ENCODE measurements at places on chromosomes 2 and 18.

GRCh38 chr2:37388074-37388473 is 43.6 kb downstream of the QPCT start:
- DNase-seq: no peak

DNA sequence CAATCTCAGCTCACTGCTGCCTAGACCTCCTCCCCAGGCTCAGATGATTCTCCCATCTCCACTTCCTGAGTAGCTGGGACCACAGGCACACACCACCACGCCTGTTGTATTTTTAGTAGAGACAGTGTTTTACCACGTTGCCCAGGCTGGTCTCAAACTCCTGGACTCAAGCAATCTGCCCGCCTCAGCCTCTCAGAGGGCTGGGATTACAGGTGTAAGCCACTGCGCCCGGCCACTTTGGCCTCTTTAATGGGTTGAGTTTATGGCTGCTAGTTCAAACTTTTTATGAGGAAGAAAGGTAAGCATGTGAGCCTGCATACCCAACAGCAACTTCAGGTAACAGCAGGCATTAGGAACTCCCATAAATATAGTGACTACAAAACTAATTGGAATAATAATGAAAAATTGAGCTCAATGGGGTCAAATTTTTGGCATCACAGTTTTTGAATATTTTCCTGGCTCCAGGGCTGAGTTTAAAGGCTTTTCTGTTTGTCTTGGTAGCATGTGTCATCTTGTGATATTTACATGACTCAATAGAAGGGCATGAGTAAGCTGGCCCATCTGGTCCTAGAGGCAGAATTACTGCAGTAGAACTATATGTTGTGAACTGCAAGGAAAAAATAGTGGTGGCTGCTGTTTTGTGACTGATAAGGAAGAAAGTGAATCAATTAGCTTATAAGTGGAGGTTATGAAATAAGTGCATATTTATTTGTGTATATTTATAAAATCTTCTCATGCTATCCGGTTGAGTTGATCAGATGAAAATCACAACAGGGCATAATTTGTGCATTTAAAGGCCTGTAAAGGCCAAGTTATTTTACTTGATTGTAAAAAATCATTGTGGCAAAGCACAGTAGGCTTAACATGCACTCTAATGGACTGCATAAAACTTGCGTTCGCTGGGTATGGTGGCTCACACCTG is 24.8 kb downstream of the GALM start:
- DNase-seq: no peak

- DNase-seq: no peak
Measured at GRCh38 chr2:73582364-73582763, 59.9 kb downstream of the NAT8 start.

- DNase-seq: no peak
Measured at GRCh38 chr2:220574038-220574437, 946.6 kb downstream of the SLC4A3 start.

DNA sequence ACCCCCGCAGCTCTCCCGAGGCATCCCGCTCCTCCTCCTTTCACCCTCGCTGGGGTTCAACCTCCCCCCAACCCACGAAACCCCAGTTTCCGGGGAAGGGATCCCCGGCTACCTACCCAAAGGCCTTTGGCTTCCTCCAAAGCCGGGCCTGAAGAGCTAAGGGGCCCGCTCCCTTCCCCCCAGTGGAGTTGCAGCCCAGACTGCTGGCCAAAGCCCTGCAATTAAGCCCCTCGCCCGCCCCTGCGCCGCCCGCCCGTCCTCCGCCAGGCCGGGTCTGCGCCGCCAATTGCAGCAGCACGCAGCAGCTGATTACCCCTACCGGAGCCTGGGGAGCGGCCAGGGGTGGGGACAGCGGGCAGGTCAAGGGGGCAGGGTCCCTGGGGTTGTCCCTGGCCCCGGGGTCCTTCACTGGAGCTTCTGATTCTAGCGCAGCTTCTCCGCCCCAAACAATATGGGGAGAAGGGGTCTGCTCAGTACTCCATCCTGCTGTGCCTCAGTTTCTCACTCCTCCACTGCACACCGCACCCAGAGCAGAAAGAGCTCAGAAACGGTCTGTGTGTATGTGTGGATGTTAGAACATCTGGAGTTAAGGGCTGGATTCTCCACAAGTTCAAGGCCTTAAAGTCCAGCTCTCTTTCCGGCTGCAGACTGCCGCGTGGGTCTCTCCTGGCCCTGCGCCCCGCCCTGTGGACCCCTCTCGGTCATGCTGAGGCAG is 16.9 kb downstream of the WNT10A start:
- no peak for DNase-seq

GRCh38 chr18:61398961-61399705 is 65.9 kb downstream of the CDH20 start:
- DNase-seq: no peak

- peak; percentile 49 for DNase-seq
Measured at GRCh38 chr2:27051902-27052645, 606 bp downstream of the AGBL5 start.

- no peak for DNase-seq
Measured at GRCh38 chr2:64222351-64222750, 78.1 kb upstream of the PELI1 start.

DNA sequence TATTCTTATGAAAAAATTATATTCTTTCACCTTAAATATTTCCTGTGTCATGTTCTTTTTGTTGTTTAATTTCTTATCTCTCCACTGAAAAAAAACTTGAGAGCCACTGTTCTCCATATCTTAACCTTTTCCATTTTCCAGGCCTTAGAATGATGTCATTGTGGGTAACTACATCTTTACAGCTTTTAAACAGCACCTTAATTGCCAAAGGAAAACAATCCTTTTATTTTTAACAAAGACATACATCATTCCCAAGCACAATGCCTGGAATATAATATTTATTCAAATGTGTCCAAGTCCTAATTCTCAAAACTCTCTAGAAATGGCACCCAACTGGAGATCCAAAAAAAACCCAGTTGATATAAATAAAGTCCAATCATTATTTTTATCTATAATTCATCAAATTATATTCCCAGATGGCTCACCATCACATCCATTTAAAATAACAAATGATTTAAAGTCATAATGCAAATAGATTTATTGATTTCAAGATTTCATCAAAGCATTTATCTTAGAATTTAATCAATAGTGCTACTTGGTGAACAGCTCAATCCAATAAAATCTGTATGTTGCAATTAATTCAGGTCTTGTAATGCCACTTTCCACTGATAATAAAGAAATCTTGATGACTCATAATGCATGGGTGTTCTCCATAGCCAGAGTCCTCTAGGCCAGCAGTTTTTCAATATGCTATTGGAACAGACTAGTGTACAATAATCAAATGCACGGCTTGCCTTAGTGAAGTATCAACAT is 107.1 kb upstream of the MAPRE2 start:
- no peak for DNase-seq

DNA sequence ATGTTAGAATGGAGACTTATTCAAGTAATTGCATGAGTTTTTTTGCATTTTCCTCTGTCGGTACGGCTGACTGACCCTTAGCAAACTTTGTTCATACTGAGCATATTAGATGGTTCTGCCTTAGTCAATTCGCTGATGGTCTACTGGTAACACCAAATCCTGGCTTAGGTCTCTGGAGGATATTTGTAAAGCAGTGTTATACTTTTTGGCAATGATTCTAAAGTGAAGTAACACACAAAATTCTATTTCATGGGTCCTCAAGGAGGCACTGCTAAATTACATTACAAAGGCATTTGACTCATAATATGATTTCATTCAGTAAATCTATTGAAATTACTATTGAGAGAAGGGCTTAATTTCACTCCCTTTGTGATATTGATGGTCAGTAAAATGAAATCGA is 246.8 kb upstream of the RASGRP3 start:
- no peak for DNase-seq

DNA sequence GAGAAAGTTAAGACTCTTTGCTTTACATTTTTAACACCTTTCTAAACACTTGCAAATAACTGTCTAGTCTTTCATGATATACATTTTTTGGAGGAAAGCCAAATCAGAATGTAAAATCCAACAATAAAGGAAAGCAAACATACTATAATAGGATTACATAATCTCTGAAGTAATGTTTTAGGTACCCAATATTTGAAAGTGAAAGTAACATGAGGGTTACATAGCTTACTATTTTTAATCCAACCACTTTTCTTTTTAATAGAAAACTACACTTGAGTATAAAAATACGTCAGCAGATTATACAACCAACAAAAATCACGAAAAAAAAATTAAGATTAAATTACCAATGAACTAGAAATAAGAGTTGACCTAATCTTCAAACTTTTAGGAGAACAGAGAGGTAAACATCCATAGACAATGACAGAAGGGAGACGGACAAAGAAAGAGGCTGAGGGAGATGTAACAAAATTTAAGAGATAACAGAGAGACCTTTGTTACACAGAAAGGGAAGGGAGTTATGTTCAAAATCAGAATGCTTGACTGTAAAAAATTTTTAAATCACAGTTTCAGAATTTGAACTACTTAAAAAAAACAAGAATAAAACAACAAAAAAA is 150.0 kb downstream of the IKZF2 start:
- no peak for DNase-seq

GRCh38 chr2:40325116-40325515 is 126.8 kb downstream of the SLC8A1 start:
- DNase-seq: no peak

DNA sequence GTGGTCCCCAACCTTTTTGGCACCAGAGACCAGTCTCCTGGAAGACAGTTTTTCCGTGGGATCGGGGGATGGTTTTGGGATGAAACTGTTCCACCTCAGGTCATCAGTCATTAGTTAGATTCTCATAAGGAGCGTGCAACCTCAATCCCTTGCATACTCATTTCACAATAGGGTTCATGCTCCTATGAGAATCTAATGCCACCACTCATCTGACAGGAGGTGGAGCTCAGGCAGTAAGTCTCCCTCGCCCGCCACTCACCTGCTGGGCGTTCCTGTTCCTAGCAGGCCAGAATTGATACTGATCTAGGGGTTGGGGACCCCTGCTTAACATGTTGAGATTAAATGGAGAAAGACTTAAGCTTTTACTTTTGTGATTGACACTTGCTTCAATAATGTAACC is 9.9 kb downstream of the NABP1 start:
- no peak for DNase-seq

DNA sequence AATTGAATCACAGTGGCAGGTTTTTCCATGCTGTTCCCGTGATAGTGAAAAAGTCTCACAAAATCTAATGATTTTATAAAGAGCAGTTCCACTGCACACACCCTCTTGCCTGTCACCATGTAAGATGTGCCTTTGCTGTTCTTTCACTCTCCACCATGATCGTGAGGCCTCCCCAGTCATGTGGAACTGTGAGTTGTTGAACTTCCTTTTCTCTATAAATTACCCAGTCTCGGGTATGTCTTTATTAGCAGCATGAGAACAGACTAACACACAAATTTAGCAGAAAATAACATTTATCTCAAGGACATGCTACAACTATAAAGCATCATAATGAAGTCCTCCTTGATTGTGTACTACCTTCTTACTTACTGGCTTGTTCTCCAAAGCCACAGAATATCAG is 1526.0 kb downstream of the LRP1B start:
- no peak for DNase-seq

DNA sequence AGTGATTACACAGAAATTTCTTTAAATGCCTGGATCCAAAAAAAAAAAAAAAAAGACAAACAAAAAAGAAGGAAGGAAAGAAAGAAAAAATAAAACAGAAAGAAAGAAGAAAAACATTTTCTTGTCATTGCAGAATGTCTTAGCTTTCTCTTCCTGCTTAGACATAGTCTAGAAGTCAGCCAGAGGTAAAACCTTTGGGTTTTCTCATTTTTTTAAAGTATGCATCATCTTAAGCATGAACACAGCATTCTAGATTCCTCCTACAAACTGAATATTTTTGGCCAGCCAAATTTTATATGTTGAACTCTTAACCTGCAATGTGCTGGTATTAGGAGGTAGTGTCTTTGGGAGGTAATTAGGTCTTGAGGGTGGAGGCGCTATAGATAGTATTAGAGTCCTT is 243.9 kb downstream of the TRIB2 start:
- DNase-seq: no peak

DNA sequence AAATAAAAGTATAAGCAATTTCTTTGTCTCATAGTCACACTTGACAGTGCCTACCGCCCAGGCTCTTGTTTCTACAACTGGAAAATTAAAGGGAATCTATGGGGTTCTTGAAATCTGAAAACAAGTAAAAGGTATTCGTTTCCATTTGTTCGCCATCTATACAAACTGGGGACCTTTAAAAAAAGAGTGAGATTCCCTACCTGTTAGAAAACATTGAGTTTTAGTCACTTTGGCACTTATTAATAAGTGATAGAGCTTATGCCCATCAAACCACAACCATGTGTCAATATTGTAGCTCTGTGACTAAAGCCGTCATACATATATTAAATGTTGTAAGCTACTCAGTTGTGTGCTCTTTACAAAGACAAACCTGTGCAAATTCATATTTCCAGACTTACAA is 13.2 kb downstream of the FN1 start:
- DNase-seq: no peak

DNA sequence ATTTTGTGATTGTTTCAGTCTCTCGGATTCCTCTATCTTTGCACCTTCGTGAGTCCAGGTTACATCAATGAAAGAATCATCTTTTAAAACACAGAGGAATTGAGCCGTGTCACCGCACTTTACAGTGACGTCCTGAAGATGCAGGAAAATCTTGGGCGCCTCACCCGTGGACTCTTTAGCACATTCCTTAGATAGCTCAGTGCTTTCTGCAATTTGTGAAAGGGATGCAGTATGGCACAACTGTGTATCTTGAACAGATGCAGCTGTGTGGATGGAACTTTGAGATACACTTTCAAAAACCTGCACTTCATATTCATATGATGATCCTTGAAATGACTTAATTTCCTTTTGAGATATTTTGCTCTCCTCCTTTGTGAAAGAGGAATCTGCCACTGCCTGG is 50.9 kb downstream of the TTN start:
- no peak for DNase-seq

DNA sequence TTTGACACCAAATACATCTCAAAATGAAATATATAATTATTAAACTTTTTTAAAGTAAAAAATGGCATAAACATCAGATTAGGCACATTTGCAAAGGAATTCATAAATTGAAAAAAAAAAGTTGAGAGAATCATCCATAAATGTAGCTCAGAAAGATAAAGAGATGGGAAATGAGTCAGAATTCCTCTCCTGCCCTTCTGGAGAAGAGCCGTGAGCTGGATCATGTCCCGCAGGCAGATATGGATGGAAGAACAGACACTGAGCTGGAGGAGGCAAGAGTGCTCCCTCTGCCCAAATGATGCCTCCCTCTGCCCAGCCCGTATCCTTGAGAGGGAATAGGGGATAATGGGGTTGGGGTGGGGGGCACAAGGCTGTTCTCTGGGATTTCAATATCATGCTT is 190.9 kb downstream of the TFCP2L1 start:
- no peak for DNase-seq

- DNase-seq: no peak
Measured at GRCh38 chr2:163345795-163346573, 389.8 kb downstream of the FIGN start.

GRCh38 chr2:203225423-203226039 is 13.3 kb upstream of the CYP20A1 start:
- no peak for DNase-seq

GRCh38 chr2:181784556-181784955 is 104.2 kb upstream of the NEUROD1 start:
- no peak for DNase-seq

- no peak for DNase-seq
Measured at GRCh38 chr2:55269645-55269990, 587 bp upstream of the MTIF2 start.
